ENCODE measurements at places on chromosomes 12 and 14. TPM values are rescaled to one million over a fixed set of nuclear protein-coding genes. Genes with fewer than 3 reads are reported as not detected.

The LMNTD1 gene
- not detected for total RNA-seq

The KRT6A gene
- total RNA-seq: 13,929 TPM

The TAS2R14 gene
- 1.2 TPM for total RNA-seq

The IGF1 gene
- 0.26 TPM for total RNA-seq

The LAG3 gene
- not detected for total RNA-seq

The B4GALNT1 gene
- 0.13 TPM for total RNA-seq

The KRT4 gene
- total RNA-seq: 66.6 TPM

The GARIN6 gene
- total RNA-seq: not detected

The LRTM2 gene
- total RNA-seq: not detected

The ENDOU gene
- total RNA-seq: not detected

The ARID4A gene
- 7.2 TPM for total RNA-seq

The ADSS1 gene
- total RNA-seq: 34.3 TPM

The POTEM gene
- not detected for total RNA-seq

The BEST3 gene
- not detected for total RNA-seq

The SLC5A8 gene
- not detected for total RNA-seq

The DEPDC4 gene
- total RNA-seq: 2.1 TPM

The TCL1B gene
- total RNA-seq: not detected

The KIF21A gene
- 37.4 TPM for total RNA-seq

The DNAJC22 gene
- 0.26 TPM for total RNA-seq

The GZMB gene
- not detected for total RNA-seq

The APOF gene
- not detected for total RNA-seq

The GPR162 gene
- not detected for total RNA-seq

The PELI2 gene
- 1.7 TPM for total RNA-seq

The MDM1 gene
- 5.8 TPM for total RNA-seq

The RAD9B gene
- total RNA-seq: 0.26 TPM

The CHST11 gene
- total RNA-seq: 4.2 TPM

The FOXG1 gene
- not detected for total RNA-seq

The VDR gene
- total RNA-seq: 3.4 TPM

The KCNC2 gene
- not detected for total RNA-seq

The DNAH10 gene
- under 0.01 TPM for total RNA-seq

The POLE2 gene
- total RNA-seq: 2.2 TPM

The LLPH gene
- total RNA-seq: 6.1 TPM

The ANG gene
- total RNA-seq: 2.9 TPM

The FIGNL2 gene
- not detected for total RNA-seq

The KRT71 gene
- not detected for total RNA-seq

The ERP27 gene
- total RNA-seq: not detected

The PIP4P1 gene
- total RNA-seq: 24.7 TPM

The E2F7 gene
- total RNA-seq: 3.4 TPM

The KLRC4 gene
- not detected for total RNA-seq

The TMPRSS12 gene
- total RNA-seq: not detected

The SLC39A2 gene
- total RNA-seq: 0.26 TPM

The CCDC88C gene
- total RNA-seq: 20.4 TPM

The REP15 gene
- total RNA-seq: 0.53 TPM

The DLK1 gene
- total RNA-seq: not detected

The ZNF385A gene
- 7.6 TPM for total RNA-seq

The RNU4-1 gene
- 564 TPM for total RNA-seq

The IFI27 gene
- total RNA-seq: 20.5 TPM

The DDHD1 gene
- 5.3 TPM for total RNA-seq

The TSPAN8 gene
- total RNA-seq: 0.26 TPM

The ESR2 gene
- total RNA-seq: under 0.01 TPM

The SDSL gene
- total RNA-seq: 4.7 TPM

The P3H3 gene
- total RNA-seq: 20.0 TPM
